Stimulated activated CD4-positive, alpha-beta T cell treated with anti-CD3 and anti-CD28 coated beads, Interleukin-15, amount 100 ng/mL, for 24 hours (primary cell): ENCODE measurements at places on chromosomes 12 and 14.

GRCh38 chr12:96070670-96071279 lies 35.4 kb upstream of the LTA4H start:
- DNase-seq, result no peak

GRCh38 chr14:54709444-54709843 lies 142.5 kb downstream of the SAMD4A start:
- no peak for DNase-seq

- DNase-seq, result no peak
Observed at GRCh38 chr14:51008446-51008845, 64.2 kb upstream of the PYGL start.

DNA sequence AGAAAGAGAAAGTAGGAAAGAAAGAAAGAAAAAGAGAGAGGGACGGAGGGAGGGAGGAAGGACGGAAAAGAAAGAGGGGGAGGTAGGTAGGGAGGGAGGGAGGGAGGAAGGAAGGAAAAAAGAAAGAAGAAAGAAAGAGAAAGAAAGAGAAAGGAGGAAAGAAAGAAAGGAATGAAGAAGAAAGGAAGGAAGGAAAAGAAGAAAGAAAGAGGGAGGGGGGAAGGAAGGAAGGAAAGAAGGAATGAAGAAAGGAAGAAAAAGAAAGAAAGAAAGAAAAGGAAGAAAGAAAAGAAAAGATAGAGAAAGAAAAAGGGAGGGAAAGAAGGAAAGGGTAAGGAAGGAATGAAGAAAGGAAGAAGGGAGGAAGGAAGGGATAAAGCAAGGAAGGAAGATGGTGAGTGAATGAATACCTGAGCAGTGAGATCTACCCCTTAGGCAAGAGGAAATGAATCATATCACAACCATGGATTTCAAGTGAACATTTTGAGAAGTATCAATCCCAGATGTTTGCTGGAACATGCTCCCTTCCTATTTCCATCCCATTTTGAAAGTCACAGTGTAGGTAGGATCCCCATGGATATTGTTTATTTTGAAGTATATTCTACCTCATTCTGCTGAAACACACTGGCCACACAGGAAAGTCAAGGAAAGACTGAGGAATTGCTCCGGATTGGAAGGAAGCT lies 639.4 kb upstream of the TBX3 start:
- DNase-seq, result no peak

DNA sequence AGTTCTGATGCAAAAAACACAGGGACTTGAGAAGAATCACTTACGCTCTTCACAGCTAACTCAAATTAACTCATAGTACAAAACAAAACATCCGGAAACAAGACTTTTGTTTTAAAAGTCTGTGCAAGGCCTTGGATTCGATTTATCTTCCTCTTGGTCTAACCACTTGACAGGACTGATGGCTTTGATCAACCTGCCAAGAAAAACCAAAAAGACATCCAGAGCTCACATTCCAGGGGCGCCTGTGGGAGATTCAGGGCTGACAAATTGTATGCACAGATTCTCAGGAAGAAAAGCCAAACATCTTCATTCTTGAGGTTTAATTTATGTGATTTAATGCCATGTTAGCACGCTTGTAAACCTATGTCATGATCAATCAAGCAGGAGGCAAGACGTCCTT lies 129.1 kb upstream of the TMCC3 start:
- DNase-seq, result no peak

DNA sequence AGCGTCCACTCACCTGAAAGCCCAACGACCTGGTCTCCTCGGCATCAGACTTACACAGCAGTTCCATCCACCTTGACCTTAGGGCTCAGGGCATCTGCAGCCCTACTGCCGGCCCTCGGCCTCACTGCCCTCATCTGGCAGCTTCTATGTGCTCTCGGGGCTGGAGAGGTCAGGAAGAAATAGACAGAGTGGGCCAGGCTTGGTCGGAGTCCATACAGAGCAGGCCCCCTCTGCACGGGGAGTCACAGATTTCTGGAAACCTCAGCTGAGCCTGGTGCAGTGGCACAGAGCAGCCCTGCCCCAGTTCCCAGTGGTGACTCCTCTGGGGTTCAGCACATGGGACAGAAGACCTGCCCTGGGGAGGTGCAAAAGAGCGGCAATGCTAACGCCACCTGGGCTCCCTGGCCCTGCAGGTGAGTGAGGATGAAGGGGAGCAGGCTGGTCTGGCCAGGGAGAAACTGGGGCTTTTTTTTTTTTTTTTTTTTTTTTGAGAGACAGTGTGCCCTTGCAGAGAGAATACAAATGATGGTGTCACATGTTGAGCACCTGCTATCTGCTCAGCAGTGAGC lies 190.1 kb upstream of the PRMT8 start:
- DNase-seq, result no peak

GRCh38 chr12:80968326-80968725 lies 30.6 kb upstream of the LIN7A start:
- DNase-seq, result no peak

DNA sequence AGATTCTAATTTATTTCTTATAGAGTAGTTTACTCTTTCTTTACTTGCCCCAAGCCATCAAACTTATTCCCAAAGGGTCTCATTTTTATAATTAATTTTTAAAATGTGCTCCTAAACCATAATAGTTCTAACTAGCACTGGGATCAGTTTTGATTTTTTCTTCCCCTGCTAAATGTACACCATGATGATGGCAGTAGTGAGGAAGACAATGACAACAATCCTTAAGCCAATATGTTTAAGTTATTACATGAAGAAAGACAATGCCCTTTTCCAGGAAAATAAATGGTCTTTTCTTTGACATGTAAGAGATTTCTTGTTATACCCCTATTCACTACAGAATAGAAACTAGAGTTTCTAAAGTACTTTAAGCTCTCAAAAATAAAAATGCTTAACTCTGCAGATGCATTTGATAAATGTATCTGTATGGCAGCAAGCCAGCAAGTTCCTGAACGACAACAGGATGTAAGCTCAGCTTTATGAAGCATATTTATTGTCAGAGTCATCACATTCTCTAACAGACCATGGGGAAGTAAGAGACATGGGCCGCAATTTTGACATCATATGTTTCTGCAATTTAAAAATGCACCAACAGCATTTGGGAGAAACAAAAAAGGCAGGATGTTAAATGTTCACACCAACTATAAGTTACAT lies 36.0 kb upstream of the SNX6 start:
- no peak for DNase-seq

- DNase-seq, result no peak
Observed at GRCh38 chr14:63164108-63164683, 40.0 kb upstream of the RHOJ start.

- no peak for DNase-seq
Observed at GRCh38 chr12:3994500-3994899, 121.3 kb upstream of the PARP11 start.

GRCh38 chr12:13451776-13452175 lies 255.2 kb downstream of the EMP1 start:
- DNase-seq, result no peak

DNA sequence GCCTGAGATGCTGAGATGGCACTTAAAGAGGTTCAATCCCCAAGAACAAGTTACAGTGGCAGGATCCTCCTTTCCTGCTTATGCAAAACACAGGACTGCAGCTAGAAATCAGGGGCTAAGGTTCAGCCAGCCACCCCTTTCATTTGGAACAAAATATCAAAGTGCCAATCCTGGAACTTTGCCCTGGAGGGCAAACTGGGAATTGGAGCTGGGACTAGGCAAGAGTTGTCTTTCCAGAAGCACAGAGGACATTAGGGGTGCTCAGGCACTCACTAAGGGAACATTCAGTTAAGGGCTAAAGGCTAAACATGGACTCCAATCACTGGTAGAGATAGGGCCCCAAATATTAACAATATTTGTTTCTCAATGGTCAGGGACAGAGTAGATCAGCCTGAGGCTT lies 237.2 kb downstream of the EMP1 start:
- no peak for DNase-seq

GRCh38 chr12:93338598-93338997 lies 39.1 kb upstream of the NUDT4 start:
- DNase-seq, result no peak

- no peak for DNase-seq
Observed at GRCh38 chr12:99875081-99875480, 109.7 kb downstream of the ANKS1B start.

DNA sequence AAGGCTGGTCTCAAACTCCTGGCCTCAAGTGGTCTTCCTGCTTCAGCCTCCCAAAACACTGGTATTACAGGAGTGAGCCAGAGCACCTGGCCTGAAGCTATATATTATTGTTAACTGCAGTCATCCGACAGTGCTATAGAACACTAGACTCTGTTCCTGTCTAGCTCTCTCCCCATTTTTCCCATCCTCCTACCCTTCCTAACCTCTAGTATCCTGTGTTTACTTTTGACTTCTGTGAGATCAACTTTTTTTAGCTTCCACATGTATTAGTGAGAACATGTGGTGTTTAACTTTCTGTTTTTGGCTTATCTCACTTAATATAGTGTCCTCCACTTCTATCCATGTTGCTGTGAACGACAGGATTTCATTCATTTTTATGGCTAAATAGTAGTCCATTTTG lies 34.7 kb downstream of the TRAF3 start:
- DNase-seq, result no peak

- peak; percentile 47 for DNase-seq
Observed at GRCh38 chr14:76919431-76920330, 93.5 kb downstream of the LRRC74A start.

GRCh38 chr14:29637411-29637810 lies 290.2 kb downstream of the PRKD1 start:
- no peak for DNase-seq

DNA sequence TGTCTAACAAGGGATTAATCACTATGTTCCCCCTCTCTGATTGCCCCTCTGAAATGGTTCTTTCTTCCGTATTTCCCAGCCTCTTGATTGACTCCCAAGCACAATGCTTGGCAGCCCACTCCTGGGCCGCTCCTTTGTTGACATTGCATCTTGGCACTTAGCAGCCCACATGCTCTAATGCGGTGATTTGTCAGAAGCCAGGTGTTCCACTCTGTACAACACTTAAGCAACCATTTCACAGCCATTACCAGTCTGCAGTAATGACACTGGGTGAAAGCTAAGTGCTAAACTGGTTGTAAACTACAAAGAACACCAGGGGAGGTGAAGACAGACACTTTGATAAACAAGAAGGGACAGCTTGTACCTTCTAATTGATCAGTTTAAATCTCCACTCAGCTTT lies 353.5 kb downstream of the TMEM132D start:
- DNase-seq, result no peak

DNA sequence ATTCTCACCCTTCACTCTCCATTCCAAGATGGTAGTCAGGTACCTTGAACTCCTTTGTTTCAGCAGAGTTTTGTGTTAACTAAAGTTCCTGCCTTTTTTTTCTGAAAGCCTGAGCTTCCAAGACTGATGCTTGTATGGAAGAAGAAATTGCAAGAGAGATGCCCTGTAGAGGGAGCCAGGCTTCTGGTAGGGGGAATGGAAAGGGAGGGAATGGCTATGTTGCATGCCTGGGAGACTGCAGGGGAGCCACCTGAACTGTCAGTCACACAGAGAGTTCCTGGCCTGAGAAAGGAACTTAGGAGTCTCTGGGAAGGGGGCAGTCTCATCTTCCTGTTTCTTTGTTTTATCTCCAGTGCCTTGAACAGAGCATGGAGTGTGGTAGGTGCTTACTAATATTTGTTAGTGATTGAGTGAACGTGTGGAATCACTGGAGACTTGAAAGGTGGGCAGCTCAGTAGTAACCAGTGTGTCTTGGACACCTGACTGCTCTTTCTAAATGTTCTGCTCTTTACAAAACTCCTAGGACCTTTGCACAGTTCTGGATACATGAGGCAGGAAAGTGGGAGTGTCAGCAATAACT lies 132.2 kb downstream of the ANO4 start:
- no peak for DNase-seq

DNA sequence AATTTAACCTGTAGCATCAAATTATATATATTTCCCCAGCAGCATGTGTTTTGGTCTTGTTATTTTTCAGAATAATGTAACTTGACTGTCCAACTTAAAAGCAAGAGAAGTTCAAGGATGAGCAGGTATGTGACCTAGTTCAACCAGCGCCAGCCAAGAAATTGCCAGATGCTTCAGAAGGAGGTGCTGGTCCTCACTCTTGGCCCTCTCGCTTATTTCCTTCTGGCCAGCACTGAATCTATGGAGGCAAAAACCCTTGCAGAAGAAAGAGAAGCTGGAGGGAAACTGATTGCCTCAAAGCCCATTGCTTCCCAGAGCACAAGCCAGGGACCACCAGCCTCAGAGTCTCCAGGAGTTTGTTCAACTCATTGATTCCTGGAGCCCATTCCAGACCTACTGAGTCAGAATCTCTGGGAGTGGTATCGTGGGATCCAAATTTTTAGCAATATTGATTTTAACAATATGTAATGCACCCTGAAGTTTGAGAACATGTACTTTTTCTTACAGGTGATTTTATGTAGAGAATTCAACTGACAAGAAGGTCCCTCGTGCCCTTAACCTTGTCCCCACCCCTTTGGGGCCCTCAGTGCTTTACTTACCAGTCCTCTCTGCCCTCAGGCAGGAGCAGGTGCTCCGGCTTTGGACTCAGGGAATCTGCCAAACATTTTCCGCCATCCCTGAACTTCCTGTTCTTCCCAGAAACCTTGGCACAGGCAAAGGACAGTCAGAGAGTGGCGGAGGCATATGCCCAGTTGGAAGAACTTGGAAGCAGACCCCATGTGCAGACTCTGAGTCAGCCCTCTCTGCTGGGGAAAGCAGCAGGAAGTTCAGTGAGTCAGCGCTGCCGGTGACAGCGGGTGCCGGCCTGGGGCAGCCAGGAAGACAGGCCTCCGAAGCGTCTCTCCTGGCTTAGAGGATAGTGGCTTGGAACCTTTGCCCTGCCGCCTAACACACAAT lies 10.4 kb downstream of the BEST3 start:
- peak; percentile 54 for DNase-seq

DNA sequence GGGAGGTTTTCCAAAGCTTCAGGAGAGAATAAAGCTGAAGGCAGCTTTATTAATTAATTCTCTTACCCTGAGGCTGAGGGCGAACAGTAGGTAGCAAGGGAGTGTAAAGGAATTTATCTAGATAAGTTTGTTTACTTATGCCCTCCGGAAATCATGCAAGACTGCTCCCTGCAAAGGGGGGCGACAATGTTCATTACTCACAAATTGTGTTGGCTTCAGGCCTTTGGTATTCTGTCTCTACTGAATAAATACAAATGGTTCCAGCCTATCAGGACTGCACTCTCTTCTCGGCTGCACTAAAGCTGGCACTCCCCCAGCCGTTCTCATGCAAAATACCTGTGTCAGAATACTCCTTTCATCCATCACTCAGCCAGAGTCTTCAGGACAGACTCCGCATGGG lies 120.8 kb downstream of the PPHLN1 start:
- no peak for DNase-seq

GRCh38 chr12:122304924-122305323 lies 38.6 kb upstream of the VPS33A start:
- no peak for DNase-seq

GRCh38 chr12:95143621-95144205 lies 70.3 kb upstream of the NR2C1 start:
- no peak for DNase-seq
